ENCODE measurements at places on chromosomes 3 and 15. TPM values are rescaled to one million over a fixed set of nuclear protein-coding genes. Genes with fewer than 3 reads are reported as not detected.
A peak's percentile ranks its signal among the peaks of the same experiment; 100 is the strongest.

DNA sequence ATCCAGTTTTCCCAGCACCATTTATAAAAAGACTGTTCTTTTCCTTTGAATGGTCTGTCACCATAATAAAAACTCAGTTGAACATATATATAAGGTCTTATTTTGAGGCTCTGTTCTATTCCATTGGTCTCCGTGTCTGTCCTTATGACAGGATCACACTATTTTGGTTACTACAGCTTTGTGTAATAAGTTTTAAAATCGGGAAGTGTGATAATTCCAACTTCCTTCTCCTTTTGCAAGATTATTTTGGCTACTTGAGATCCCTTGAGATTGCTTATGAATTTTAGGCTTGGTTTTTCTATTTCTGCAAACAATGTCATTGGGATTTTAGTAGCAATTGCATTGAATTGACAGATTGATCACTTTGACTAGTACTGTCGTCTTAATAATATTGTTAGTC, 35.7 kb downstream of the SACM1L start:
- DNase-seq = no peak
- H3K27me3 ChIP-seq = no peaks in the 10 kb centered on the region
- no peak overlapping the region for H3K27ac ChIP-seq
- H3K4me1 ChIP-seq = no peaks in the 10 kb centered on the region

CRYGS gene
- 7.5 TPM for total RNA-seq

DNA sequence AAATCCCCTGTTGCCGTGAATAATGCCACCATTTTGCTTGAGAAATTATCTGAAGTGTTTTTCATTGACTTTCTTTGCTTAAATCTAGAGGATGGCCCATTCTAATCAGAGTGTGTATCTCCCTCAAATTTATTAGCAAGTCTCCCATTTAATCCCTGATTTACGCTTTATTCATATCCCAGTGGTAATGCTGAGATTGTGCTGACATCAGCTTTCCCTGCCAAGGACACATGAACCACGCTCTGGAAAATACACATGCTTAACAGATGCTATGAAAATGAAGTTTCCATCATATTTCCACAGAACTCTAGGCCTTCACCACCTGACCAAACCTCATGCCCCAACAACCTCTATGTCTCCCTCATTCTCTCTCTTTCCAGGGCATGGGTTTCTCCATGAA, 545.4 kb downstream of the TUSC7 start:
- no peaks in the 10 kb centered on the region for H3K4me1 ChIP-seq
- no peak for DNase-seq
- no peak overlapping the region for H3K4me3 ChIP-seq
- H3K27me3 ChIP-seq = no peaks in the 10 kb centered on the region

GRCh38 chr3:152706991-152707713, 127.8 kb upstream of the P2RY1 start:
- no peaks in the 10 kb centered on the region for H3K4me1 ChIP-seq
- no peaks in the 10 kb centered on the region for H3K27me3 ChIP-seq
- no peak overlapping the region for H3K27ac ChIP-seq
- H3K4me3 ChIP-seq = no peak overlapping the region

GRCh38 chr3:127886231-127886955, 28.6 kb upstream of the KBTBD12 start:
- no peaks in the 10 kb centered on the region for H3K4me1 ChIP-seq
- no peak overlapping the region for H3K27ac ChIP-seq
- no peaks in the 10 kb centered on the region for H3K27me3 ChIP-seq
- DNase-seq = no peak

GRCh38 chr3:23546181-23546580, 259.6 kb upstream of the UBE2E1 start:
- peaks cover 4% of the 10 kb centered on the region for H3K4me1 ChIP-seq
- no peak overlapping the region for H3K27ac ChIP-seq
- H3K27me3 ChIP-seq = no peaks in the 10 kb centered on the region

- no peak overlapping the region for H3K4me3 ChIP-seq
- H3K4me1 ChIP-seq = no peaks in the 10 kb centered on the region
- H3K27me3 ChIP-seq = no peaks in the 10 kb centered on the region
Observed at GRCh38 chr15:72365844-72366243, 10.0 kb downstream of the HEXA start.

- no peaks in the 10 kb centered on the region for H3K4me1 ChIP-seq
- DNase-seq = no peak
- H3K36me3 ChIP-seq = no peaks in the 10 kb centered on the region
- no peak overlapping the region for H3K27ac ChIP-seq
- no peaks in the 10 kb centered on the region for H3K27me3 ChIP-seq
- H3K4me3 ChIP-seq = no peak overlapping the region
Observed at GRCh38 chr15:83561661-83562060, 92.3 kb upstream of the ADAMTSL3 start.

SUSD5 gene
- total RNA-seq = 132 TPM

- H3K4me1 ChIP-seq = no peaks in the 10 kb centered on the region
- no peak overlapping the region for H3K4me3 ChIP-seq
- no peak for DNase-seq
- no peak overlapping the region for H3K27ac ChIP-seq
- no peaks in the 10 kb centered on the region for H3K27me3 ChIP-seq
Observed at GRCh38 chr15:89577776-89578115, 2.5 kb downstream of the TICRR start.

AGTR1 gene
- total RNA-seq = 4.0 TPM

GRCh38 chr15:21261965-21262850, 178.1 kb downstream of the POTEB3 start:
- H3K4me3 ChIP-seq = no peak overlapping the region
- H3K36me3 ChIP-seq = no peaks in the 10 kb centered on the region
- H3K4me1 ChIP-seq = no peaks in the 10 kb centered on the region
- H3K27ac ChIP-seq = no peak overlapping the region

DNA sequence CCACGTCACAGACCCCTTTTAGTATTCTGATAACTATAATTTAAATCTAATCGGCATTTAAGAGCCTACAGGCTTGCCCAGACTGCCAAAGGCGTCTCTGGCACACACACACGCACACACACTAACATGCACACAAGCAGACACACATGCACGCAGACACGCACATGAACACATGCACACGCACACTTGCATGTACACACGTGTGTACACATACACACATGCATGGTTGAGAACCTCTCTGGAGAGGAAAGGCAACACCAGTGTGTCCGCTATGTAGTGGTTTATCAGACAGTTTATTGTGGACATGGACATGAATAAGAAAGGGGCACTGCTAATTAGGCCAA, 102.1 kb downstream of the FBLN2 start:
- DNase-seq = no peak
- H3K4me1 ChIP-seq = no peaks in the 10 kb centered on the region
- H3K27me3 ChIP-seq = no peaks in the 10 kb centered on the region
- H3K4me3 ChIP-seq = no peak overlapping the region
- H3K27ac ChIP-seq = no peak overlapping the region

P2RY13 gene
- total RNA-seq = 2.6 TPM

GRCh38 chr3:97037294-97037943, 223.0 kb downstream of the EPHA6 start:
- no peak overlapping the region for H3K27ac ChIP-seq
- H3K4me3 ChIP-seq = no peak overlapping the region
- H3K36me3 ChIP-seq = no peaks in the 10 kb centered on the region
- no peaks in the 10 kb centered on the region for H3K27me3 ChIP-seq
- DNase-seq = no peak

GRCh38 chr15:75732809-75733451, 20.3 kb upstream of the CSPG4 start:
- no peaks in the 10 kb centered on the region for H3K36me3 ChIP-seq
- no peaks in the 10 kb centered on the region for H3K27me3 ChIP-seq
- H3K4me3 ChIP-seq = no peak overlapping the region
- H3K27ac ChIP-seq = no peak overlapping the region
- H3K4me1 ChIP-seq = no peaks in the 10 kb centered on the region
- DNase-seq = peak; percentile 74

All from aorta (tissue), 5 donors.